ENCODE measurements at places on chromosomes 4 and X.

DNA sequence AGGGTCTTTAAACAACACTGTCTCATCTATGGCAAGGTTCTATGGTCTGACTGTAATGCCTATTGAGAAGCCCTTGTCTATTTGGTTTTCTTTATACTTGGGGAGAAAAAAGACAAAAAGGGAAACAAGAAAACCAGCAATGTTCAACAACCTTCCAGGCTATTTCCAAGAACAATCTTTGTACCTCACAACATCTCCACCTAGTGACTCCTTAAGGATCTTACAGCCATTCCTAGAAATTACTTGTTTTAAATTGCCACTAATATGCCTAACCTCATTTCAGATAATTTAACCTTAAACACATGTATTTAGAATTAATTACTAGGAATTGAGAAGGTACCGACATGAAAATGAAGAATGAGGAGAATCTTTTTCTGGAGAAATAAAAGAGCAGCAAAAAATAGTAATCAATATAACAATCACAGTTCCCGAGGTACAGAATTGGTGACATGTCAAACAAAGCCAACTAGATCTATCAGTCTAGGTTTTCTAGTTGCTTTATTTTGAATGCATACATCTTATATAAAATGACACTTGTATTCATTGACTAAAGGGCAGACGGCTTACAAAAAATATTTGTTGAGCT lies 1.6 kb upstream of the RBM46 start:
- peak; percentile 39 for DNase-seq

DNA sequence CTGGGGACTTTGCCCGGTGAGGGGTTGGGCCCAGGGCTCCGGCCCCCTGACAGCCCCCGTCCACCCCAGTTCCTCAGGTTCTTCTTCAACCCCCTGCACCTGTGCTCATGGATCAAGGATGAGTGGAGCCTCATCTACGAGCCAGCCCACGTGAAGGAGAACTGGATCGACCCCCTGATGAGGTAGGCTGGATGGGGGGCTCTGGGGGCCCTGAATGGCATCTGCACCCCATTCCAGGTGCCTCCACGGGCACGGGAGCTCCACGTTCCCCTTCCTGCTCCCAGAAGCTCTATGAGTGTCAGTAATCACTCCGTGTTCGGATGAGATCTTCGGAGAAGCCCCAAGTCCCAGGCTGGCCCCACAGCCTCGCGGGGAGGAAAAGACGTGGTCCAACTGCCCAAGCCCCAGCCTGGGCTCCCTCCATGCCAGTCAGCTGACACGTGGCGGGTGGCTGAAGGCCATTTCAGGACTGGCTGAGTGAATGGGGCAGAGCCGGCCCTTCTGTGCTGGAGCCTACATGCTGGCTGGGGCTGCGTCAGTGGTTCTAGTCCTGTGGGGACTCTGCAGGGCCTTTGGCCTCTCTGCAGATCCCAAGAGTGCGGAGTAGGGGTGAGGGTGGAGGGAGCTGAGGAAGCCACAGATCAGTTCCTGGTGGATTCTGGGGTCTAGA lies 24.4 kb downstream of the CFAP99 start:
- no peak for DNase-seq

- peak; percentile 61 for DNase-seq
These were observed 106.1 kb downstream of the PBDC1 start for GRCh38 chrX:76279007-76279406.

DNA sequence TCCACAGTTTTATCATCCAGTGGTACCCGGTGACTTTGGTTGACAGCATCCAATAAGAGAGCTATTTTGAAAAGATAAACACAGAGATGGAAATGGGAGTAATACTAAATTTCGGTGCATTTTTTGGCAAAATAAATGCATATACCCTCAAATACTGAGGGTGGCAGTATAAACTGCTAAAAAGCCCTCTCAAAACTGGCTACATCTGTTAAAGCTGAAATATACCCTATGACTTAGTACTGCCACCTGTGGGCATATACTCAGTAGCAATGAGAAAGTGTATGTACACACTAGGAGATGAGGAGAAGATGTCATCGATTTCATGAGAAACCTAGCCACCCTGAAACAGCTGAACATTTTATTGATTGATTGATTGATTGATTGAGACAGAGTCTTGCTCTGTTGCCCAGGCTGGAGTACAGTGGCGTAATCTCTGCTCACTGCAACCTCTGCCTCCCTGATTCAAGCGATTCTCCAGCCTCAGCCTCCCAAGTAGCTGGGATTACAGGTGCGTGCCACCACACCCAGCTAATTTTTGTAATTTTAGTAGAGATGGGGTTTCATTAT lies 12.2 kb upstream of the TMEM128 start:
- no peak for DNase-seq
